ENCODE measurements at places on chromosomes 13 and 19.
A peak's percentile ranks its signal among the peaks of the same experiment; 100 is the strongest.

GRCh38 chr13:59345311-59345710 lies 818.4 kb downstream of the DIAPH3 start:
- DNase-seq = no peak

GRCh38 chr13:75803164-75803611 lies 167.1 kb downstream of the LMO7 start:
- DNase-seq = peak; percentile 40

- DNase-seq = no peak
Measured at GRCh38 chr19:40394816-40395210, 4.8 kb upstream of the HIPK4 start.

DNA sequence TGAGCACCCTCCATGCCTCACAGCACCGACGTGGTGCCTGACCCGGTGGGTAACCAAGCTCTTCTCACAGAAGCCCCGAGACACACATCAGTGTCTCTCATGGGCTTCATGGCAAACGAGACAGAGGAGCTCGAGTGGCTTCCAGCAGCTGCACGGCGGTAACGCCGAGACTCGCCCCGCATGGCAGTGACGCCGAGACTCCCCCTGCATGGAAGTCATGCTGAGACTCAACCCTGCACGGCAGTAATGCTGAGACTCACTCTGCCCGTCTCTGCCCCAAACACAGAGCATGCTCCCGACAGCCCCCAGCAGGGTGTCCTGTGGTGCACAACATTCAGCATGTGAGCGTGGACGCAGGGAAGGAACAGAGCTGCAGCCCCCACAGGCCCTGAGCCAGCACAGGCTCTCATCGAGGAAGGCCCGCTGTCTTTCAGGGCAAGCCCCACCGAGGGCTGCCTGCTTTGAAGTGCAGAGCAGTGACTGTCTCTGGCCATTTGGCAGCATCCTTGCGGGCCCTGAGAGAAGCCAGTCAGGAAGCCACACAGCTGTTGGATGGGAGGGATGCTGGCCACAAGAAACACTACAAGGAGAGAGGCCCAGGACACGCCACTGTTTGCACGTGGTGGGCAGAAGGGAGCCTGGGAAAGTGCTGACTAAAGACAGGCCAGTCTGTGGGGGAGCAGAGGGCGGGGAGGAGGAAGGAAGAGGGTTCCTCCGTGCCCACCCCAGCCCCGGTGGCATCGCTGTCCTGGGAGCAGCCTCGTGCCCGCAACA lies 9.5 kb downstream of the GAS6 start:
- no peak for DNase-seq

GRCh38 chr19:46970815-46971214 lies 48.8 kb upstream of the NPAS1 start:
- DNase-seq = no peak

DNA sequence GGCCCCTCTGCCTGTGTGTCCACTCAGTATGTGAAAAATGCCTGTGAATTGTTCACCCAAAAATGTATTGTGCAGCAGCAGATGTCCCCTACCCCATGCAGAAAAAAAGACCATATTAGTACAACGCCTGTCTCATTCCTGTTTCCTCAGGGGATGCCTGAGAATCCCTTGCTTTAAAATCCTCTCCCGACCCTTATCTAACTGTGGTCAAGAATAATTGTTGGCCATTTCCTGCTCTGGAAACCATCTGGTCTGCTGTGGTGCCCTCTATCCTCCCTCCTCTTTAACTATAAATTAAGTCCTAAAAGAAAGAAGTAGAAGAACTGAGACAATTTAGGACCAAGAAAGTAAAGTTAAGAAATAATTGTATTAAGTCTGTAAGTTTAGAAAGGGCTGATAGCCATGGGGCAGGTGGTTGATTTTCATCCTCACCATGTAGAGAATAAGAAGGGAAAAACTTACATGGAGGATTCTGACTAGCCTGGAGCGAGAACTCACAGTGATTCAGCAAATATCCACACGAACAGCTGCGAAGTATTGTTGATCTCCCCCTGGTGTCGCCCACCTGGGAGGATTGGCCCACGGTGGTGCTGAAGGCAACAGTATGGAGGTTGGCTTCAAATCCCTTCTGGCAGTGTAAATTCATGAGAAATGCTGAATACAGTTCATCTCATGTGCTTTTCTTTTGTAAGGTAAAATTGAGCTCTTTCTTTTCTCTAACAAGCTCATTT lies 85.6 kb downstream of the COL4A2 start:
- DNase-seq = no peak

GRCh38 chr13:91351123-91351522 lies 3.6 kb downstream of the MIR17HG start:
- no peak for DNase-seq

- DNase-seq = no peak
Measured at GRCh38 chr19:4035018-4035566, 27.6 kb downstream of the PIAS4 start.

- no peak for DNase-seq
Measured at GRCh38 chr19:8196271-8196927, 12.8 kb upstream of the CERS4 start.

GRCh38 chr13:40442826-40443225 lies 223.6 kb downstream of the FOXO1 start:
- DNase-seq = no peak

Data from NCI-H526 treated with DMSO at 0.1 percent for 48 hours (cell line).